Chondrocyte (in vitro differentiated cells): ENCODE measurements at places on chromosomes 4 and X.
A peak's percentile ranks its signal among the peaks of the same experiment; 100 is the strongest.

GRCh38 chr4:145389550-145389949 lies 92.1 kb upstream of the SMAD1 start:
- H3K27ac ChIP-seq = no peak overlapping the region
- H3K27me3 ChIP-seq = peaks cover 50% of the 10 kb centered on the region
- H3K4me1 ChIP-seq = no peaks in the 10 kb centered on the region
- peaks cover 6% of the 10 kb centered on the region for H3K36me3 ChIP-seq
- no peak for DNase-seq
- no peak overlapping the region for H3K4me3 ChIP-seq

GRCh38 chr4:125319311-125319710 lies 4.6 kb downstream of the FAT4 start:
- H3K36me3 ChIP-seq = no peaks in the 10 kb centered on the region
- DNase-seq = no peak
- H3K4me3 ChIP-seq = no peak overlapping the region
- no peaks in the 10 kb centered on the region for H3K27me3 ChIP-seq
- no peak overlapping the region for H3K27ac ChIP-seq

- H3K36me3 ChIP-seq = no peaks in the 10 kb centered on the region
- H3K27ac ChIP-seq = no peak overlapping the region
- H3K4me3 ChIP-seq = no peak overlapping the region
These were observed 14.4 kb downstream of the MGARP start for GRCh38 chr4:139265654-139266053.

- DNase-seq = no peak
- no peaks in the 10 kb centered on the region for H3K4me1 ChIP-seq
- H3K36me3 ChIP-seq = no peaks in the 10 kb centered on the region
- H3K27ac ChIP-seq = no peak overlapping the region
These were observed 247.8 kb downstream of the TEX13A start for GRCh38 chrX:104972737-104973136.

- H3K27me3 ChIP-seq = no peaks in the 10 kb centered on the region
- peaks cover 2% of the 10 kb centered on the region for H3K36me3 ChIP-seq
- no peak for DNase-seq
- peaks cover 5% of the 10 kb centered on the region for H3K4me1 ChIP-seq
- no peak overlapping the region for H3K27ac ChIP-seq
These were observed 47.1 kb upstream of the PCDH10 start for GRCh38 chr4:133102043-133102442.

- H3K27ac ChIP-seq = peak overlapping the region; percentile 76
- no peak for DNase-seq
- no peak overlapping the region for H3K4me3 ChIP-seq
- no peaks in the 10 kb centered on the region for H3K36me3 ChIP-seq
- no peaks in the 10 kb centered on the region for H3K27me3 ChIP-seq
- peaks cover 16% of the 10 kb centered on the region for H3K4me1 ChIP-seq
These were observed 144.4 kb downstream of the GLRA2 start for GRCh38 chrX:14673764-14674163.

- no peak overlapping the region for H3K27ac ChIP-seq
- no peak overlapping the region for H3K4me3 ChIP-seq
These were observed 601 bp upstream of the FGFBP2 start for GRCh38 chr4:15963576-15963975.

- no peaks in the 10 kb centered on the region for H3K36me3 ChIP-seq
- peak overlapping the region; percentile 63 for H3K27ac ChIP-seq
- peaks cover 70% of the 10 kb centered on the region for H3K4me1 ChIP-seq
- no peaks in the 10 kb centered on the region for H3K27me3 ChIP-seq
- no peak overlapping the region for H3K4me3 ChIP-seq
These were observed 25.7 kb upstream of the C1QTNF7 start for GRCh38 chr4:15402146-15402545.

DNA sequence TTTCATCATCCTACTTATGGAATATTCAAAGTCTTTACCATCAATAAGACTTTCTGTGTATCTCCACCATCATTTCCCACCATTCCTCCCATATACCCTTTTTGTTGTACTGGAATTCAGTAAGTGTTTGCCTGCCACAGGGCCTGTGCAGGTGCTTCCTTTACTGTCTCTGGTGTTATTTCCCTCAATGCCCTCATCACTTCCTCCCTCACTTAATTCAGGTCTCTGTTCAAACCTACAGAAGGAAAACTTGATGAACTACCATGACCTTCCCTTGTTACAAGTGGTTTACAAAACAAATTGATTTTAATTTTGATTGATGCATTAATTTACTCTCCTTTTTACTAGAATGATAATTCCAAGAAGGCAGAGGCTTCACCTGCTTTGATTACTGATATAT lies 159.5 kb upstream of the FAT4 start:
- no peak for DNase-seq
- H3K4me3 ChIP-seq = no peak overlapping the region
- no peaks in the 10 kb centered on the region for H3K36me3 ChIP-seq
- H3K27me3 ChIP-seq = no peaks in the 10 kb centered on the region

DNA sequence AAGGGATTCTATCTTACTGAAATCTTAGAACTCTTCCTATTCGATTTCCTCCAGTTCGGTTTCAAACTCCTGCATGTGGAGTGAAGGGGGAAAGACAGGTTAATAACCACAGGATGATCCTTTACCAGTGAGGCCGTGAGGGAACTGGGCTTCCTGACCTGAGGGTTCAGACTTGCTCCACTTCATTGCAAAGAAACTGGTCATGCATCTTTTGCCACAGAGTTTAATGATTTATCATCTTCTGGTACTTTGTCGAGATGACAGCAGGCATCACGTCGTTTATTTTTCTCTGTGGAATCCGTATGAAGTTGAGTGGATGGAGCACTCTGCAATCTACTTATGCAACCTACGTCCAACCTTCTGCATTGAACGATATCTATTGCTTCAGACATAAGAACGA lies 145.9 kb upstream of the NLGN4X start:
- H3K4me1 ChIP-seq = no peaks in the 10 kb centered on the region
- no peak overlapping the region for H3K4me3 ChIP-seq
- no peaks in the 10 kb centered on the region for H3K36me3 ChIP-seq
- no peaks in the 10 kb centered on the region for H3K27me3 ChIP-seq
- no peak for DNase-seq

DNA sequence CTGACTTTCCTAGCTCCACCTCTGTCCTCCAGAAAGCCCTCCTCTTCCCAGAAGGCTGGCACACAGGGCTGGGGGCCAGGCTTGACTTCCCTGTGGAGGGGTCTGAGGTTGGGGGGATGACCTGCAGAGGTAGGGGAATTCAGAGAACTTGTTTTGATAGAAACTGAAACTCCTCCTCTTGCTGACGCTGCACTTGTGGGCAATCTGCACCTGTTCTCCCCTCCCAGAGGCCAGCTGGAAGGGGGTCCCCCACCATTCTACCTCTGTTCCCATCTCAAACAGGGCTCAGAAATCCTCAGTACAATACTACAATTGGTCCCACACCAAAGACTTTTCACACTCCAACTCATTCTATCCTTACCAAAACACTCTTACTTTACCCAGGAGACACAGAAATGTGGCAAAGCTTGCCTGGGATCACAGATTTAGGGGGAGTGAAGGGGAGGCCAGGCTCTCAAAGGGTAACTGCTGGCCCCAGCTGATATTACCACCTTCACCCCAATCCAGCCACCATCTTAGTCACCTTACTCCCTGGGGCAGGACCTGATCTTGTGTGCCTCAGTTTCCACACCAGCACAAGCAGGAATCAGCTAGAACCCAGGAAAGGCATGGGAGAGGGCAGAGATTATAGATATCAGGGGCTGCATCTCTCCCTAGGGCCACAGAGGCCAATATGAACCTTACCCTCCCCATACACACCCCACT lies 18.5 kb downstream of the OTUD5 start:
- H3K4me1 ChIP-seq = no peaks in the 10 kb centered on the region
- no peaks in the 10 kb centered on the region for H3K27me3 ChIP-seq
- DNase-seq = no peak
- no peak overlapping the region for H3K4me3 ChIP-seq
- no peak overlapping the region for H3K27ac ChIP-seq
- peaks cover 5% of the 10 kb centered on the region for H3K36me3 ChIP-seq

DNA sequence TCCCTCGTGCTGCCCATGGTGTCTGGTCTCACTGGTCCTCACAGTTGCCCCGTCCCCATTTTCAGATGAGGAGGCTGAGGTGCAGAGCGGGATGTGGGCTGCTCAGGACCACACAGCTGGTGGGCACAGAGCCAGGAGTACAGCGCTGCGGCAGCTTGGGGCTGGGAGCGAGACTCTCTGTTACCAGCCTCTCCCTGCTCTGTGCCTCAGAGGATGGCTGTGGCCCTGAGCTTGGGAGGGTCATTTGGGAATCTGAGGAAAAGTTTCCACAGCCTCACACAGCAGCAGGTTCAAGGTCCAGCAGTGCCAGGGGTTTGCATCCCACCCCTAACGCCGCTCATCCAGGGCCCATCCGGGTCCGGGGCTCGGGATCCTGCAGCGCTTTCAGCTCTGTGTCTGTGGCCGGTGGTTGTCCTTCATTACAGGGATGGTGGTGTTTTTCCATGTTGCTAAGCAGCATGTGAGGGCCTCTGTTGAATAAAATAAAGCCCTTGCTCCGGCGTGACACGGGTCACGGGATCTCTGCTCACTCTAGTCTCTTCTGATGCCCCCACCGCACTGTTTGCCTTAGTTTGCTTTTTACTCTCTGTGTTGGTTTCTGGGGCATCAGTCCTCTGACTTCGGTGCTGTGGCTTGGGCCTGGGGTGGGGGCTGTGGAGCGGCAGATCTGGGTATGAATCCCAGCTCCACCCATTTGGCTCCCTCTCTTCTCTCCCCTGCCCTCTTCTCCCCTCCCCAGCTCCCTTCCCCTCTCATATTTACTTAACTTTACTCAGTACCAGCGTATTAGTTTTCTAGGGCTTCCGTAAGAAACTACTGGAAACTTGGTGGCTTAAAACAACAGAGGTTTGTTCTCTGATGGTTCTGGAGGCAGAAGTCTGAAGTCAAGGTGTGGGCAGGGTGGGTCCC lies 6.5 kb downstream of the WFS1 start:
- no peak overlapping the region for H3K4me3 ChIP-seq
- no peaks in the 10 kb centered on the region for H3K27me3 ChIP-seq
- H3K4me1 ChIP-seq = peaks cover 48% of the 10 kb centered on the region
- H3K27ac ChIP-seq = no peak overlapping the region
- peaks cover 2% of the 10 kb centered on the region for H3K36me3 ChIP-seq

- no peaks in the 10 kb centered on the region for H3K36me3 ChIP-seq
- peak overlapping the region; percentile 62 for H3K4me3 ChIP-seq
- DNase-seq = peak; percentile 90
- H3K27me3 ChIP-seq = no peaks in the 10 kb centered on the region
- H3K27ac ChIP-seq = peak overlapping the region; percentile 66
These were observed 105.8 kb downstream of the FAM53A start for GRCh38 chr4:1578251-1578773.

DNA sequence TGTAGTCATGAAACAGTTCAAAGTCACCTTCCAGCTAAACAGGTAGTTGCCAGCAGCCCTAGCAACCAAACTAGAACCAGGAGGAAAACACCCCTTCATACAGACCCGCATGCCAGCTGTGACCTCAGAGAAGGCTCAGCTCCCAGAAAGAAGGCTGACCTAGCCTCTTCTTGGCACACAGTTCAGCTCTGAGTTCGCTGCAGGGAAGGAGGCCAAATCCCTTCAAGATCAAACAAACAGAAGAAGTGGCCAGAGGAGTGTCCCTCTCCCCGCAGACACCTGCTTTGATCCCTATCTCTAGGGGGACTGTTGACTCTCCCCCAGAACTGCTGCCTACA lies 56.0 kb downstream of the HADH start:
- H3K4me3 ChIP-seq = no peak overlapping the region
- H3K36me3 ChIP-seq = no peaks in the 10 kb centered on the region
- H3K4me1 ChIP-seq = peaks cover 7% of the 10 kb centered on the region
- no peak for DNase-seq
- H3K27ac ChIP-seq = no peak overlapping the region

DNA sequence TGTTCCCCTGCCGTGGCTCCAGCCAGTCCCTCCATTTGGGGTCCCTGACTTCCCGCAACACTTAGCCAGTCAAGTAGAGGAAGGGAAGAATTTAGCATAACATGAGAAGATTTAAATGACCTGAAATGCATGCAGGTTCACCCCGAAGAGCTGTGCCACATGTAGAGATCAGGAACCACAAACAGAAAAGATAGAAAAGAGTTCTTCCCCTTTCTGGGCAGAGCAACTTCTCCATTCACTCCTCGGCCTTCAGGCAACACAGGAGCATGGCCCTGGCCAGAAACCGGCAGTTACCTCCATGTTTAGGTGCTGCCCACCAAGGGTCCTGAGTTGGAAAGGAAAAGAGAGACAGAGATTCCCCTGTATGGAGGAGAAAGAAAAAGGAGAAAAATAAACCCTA lies 5.2 kb downstream of the NLRP2B start:
- no peaks in the 10 kb centered on the region for H3K4me1 ChIP-seq
- peaks cover 5% of the 10 kb centered on the region for H3K36me3 ChIP-seq
- H3K27ac ChIP-seq = no peak overlapping the region
- H3K27me3 ChIP-seq = no peaks in the 10 kb centered on the region

DNA sequence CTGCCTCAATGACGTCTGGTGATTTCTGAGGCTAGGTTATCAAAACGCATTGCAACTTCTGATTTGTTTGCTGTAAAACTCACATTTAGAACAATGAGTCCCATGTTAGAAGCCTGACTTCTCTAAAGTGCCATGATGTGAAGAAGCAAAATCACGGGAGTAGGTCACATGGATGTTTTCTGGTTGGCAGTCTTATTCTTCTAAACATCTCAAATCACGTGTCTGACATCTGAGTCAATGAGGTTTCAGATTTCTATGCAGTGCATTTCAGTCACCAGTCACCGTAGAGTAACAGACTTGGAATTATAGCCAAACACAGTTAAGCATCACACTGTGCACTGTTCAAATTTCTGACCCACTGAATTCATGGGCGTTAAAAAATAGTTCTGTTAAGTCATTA lies 482.1 kb downstream of the TMA16 start:
- no peak overlapping the region for H3K27ac ChIP-seq
- no peak overlapping the region for H3K4me3 ChIP-seq
- DNase-seq = no peak
- H3K36me3 ChIP-seq = no peaks in the 10 kb centered on the region

- DNase-seq = no peak
- H3K4me1 ChIP-seq = peaks cover 22% of the 10 kb centered on the region
- H3K4me3 ChIP-seq = peak overlapping the region; percentile 81
- peaks cover 3% of the 10 kb centered on the region for H3K36me3 ChIP-seq
- H3K27me3 ChIP-seq = no peaks in the 10 kb centered on the region
These were observed 614 bp downstream of the BEX3 start for GRCh38 chrX:103376979-103377324.

GRCh38 chrX:108332281-108332680 lies 105.9 kb downstream of the COL4A6 start:
- H3K36me3 ChIP-seq = no peaks in the 10 kb centered on the region
- H3K27ac ChIP-seq = no peak overlapping the region
- H3K27me3 ChIP-seq = no peaks in the 10 kb centered on the region
- no peak overlapping the region for H3K4me3 ChIP-seq
